ENCODE measurements at places on chromosomes 5 and 9.

DNA sequence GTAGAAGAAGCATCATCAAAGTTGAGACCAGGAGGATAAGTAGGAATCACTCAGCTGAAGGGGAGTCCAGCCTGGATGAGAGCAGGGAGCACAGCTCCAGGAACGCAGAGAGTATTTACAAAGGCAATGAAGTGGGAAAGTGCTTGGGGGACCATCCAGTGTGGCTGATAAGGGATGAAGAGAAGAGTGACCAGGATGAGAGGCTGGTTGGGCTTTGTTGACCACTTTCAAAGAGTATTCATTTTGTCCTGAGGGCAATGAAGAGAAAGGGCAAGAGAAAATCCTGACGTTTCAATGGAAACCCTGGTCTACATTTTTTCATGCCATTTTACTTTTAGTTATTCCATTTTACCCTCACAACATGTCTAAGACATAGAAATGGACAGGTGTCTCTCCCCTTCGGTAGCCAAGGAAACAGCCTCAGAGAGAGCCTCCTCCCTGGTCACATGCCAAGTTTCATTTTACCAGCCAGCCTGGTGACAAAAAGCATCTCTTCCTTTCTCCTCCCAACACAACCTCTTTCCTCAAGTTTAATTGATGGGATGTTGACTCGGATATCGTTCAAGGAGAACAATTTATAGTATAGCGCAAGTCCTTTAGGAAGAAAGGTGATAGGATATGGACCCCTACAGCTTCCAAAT is 492.7 kb upstream of the CLINT1 start:
- DNase-seq: no peak

GRCh38 chr9:4618700-4619099 is 43.4 kb upstream of the PLPP6 start:
- no peak for DNase-seq

DNA sequence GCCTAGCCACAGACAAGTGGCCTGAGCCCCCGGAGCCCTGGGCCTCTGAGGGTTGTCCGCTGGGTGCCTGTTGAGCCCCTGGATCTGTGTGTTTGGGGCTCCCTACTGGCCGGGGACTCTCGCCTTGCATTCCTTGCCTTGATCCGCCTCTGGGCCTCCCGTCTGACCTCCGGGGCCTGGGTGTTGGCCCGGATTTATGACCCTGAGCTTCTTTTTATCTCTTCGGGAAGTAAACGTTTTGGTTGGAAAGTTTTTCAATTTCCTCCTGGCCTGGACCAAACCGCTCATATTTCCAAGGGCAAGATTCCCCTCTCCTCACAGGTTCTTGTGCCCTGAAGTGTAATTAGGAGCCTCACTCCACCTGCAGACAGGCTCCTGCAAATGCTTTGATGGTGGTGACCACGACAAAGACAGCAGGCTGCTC is 69.3 kb upstream of the EGFLAM start:
- no peak for DNase-seq

GRCh38 chr9:26786564-26786963 is 106.0 kb downstream of the CAAP1 start:
- no peak for DNase-seq
